ENCODE measurements at places on chromosomes 11 and 22.
A peak's percentile ranks its signal among the peaks of the same experiment; 100 is the strongest.

DNA sequence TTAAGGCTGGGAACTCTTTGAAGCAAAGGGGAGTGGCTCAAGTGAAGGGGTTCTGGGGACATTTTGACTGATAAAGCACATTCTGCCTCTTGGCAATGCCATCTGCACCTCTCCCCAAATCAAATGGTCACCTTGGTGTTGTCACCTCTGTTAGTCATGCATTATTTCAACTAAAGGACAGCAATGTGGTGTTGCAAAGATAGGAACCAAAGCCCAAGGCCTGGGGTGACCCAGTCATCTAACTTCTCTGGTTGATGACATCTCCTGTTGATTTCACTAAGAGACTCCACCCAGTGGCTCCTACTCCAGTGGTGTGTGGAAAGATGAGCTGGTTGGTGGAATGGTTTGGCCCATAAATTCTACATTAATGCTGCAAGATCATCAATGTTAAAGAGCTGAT is 7.8 kb upstream of the MS4A1 start:
- DNase-seq = no peak

DNA sequence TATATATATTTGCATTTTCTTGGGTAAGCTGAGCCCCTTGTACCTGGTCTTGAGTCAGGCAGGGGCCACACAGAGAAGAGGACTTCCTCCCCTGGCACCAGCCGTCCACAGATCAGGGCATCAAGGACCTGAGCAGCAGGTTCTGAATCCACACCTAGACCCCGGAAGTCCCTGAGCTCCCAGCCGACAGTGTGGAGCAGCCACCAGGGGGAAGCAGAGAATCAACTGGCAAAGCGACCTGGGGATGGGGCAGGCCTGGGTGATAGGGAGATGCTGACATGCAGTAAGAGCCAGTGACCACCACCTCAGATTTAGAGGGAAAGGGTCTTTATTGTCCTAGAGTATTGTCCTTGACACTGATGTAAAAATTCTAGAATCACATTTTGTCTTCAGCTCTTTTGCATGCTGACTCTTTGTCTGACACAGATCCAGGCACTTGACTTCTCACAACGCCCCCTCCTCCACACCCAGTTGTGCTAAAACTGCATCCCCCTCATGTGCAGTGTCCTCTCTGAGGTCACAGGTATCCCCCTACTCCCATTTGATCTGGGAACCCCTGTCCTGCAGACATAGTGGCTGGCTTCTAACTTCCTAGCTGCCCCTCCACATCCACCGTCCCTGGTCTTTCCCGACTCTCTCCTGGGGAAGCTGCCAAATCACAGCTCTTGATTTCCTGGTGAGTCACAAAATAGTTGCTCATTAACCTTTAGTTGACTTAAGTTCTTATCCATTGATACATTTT is 109.3 kb downstream of the GGTLC2 start:
- peak; percentile 56 for DNase-seq

DNA sequence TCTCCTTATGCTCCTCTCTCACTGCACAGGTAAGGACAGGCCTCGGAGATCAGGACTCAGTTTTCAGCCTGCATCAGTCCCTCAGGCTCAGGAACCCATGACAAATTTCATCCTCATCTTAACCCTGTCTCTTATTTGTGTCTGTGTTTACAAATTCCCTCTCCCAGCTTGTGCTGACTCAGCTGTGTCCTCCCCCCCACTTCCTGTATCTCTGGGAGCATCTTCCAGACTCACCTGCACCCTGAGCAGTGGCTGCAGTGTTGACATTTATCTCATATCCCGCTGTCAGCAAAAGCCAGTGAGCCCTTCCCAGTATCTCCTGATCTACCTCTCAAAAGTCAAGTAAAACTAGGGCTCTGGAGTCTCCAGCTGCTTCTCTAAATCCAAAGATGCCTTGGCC is 65.6 kb upstream of the VPREB1 start:
- DNase-seq = no peak

GRCh38 chr11:47980088-47980906 is at the start of gene PTPRJ:
TSS of gene PTPRJ (plus strand) at chr11:47980559. CDS start at chr11:47980913, 354 bp downstream.
- DNase-seq = peak; percentile 43

DNA sequence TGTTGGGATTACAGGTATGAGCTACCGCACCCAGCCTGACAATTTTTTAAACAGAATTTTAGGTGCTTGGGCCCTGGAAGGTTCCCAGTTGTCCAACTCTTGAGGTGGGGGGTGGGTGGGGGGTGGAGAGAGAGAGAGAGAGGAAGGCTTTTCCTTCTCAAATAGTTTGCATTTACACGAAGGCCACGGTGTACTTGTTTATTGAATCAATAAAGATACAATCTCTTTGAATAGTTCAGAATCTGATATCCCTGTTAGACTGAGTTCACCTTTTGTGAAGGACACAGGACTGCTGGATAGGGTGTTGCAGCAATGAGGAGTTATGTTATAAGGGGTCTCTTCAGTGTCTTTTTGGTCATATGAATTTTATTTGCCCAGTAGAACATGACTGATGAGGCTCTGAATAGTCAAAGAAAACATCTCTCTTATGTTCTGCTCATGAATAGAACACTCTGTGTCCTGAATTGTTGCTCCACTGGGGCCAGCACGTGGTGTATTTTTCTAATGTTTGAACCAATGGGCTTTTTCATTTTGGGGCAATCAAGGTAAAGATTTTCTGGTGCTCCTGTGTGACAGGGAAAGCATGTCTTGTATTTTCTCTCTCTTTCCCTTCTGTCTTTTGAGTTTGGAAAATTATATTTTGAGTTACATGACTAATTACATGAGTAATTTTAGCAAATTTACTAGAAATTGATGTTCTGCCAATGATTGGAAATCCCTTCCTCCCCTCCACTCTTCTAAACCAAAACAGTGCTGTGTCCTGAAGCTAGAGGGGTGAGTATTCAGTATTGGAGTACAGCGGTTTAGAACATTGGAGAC is 61.7 kb downstream of the PTPRJ start:
- no peak for DNase-seq

- DNase-seq = no peak
These were observed 13.4 kb upstream of the IL17REL start for GRCh38 chr22:50025993-50026392.

GRCh38 chr11:13009476-13009920 is 382 bp downstream of the RASSF10 start:
- DNase-seq = no peak

- no peak for DNase-seq
These were observed 70.7 kb downstream of the PPP6R3 start for GRCh38 chr11:68531129-68531693.
